SHP77 (cell line): ENCODE measurements at places on chromosomes 12 and 14.

DNA sequence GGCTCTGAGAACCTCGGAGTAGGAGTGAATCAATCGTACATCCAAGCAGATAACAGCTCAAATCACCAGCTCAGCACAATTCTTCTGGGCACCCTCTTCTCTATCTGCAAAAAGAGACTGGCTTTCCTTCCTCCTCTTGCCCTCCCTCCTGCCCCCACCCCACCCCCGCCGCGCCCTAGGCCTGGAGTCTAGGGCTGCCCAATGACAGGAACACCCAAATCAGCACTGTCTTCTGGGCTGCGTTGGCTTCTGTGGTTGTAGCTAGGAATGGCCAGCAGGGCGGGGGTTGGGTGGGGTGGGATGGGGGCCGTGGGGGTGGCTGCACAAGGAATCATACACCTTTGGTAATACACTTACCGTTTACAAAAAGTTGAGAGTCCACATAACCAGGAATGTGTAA is 28.0 kb upstream of the TMCC3 start:
- no peak for DNase-seq

DNA sequence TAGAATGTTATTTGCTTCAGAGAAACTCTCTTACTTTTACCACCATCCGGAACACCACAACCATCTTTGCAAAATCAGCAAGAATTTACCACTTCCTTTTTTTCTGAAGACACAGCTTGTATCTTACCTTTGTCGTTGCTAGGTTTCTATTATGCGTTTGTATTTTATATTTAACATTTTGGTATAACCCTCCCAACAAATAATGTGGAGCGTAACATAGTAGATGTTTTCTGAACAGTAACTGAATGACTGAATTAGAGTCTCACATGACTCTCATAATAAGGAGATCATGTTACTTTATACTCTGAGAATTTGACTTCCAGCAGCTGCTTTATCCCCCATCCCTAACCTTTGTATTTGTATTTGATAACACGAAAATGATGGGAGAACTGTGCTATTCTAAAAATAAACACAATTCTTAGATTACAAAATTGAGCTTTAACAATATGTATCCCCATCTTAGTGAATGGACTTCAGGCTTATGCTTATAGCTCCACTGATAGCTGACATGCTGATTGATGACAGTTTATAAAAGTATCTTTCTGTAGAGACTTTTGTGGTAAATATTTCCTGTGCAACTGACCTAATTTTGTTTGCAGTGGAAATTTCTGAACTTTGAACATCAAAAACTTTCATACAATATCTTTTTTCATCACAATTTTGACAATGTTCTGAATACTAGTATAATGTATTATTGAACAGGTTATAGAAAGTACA is 7.9 kb upstream of the KLRB1 start:
- DNase-seq, result no peak

- no peak for DNase-seq
Observed at GRCh38 chr12:124562796-124563181, 4.6 kb downstream of the NCOR2 start.

DNA sequence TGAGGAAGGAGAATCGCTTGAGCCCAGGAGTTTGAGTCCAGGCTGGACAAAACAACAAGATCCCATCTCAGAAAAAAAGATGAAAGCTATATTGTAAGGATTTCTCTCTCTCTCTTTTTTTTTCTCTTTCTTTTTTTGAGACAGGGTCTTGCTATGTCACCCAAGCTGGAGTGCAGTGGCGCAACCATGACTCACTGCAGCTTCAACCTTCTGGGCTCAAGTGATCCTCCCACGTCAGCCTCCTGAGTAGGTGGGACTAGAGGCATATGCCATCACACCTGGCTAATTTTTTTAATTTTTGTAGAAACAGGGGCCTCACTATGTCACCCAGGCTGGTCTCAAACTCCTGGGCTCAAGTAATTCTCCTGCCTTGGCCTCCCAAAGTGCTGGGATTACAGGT is 5.8 kb upstream of the MRPL42 start:
- DNase-seq, result no peak

- no peak for DNase-seq
Observed at GRCh38 chr12:18008642-18009041, 81.4 kb downstream of the RERGL start.

GRCh38 chr14:89617481-89618329 is 200.7 kb upstream of the FOXN3 start:
- DNase-seq, result peak; percentile 45

GRCh38 chr12:70449074-70449752 is 83.1 kb downstream of the KCNMB4 start:
- DNase-seq, result no peak

GRCh38 chr14:23101213-23101970 is 3.4 kb downstream of the CIROP start:
- no peak for DNase-seq
